Amniotic epithelial cell (primary cell): ENCODE measurements at places on chromosomes 1 and 21.
A peak's percentile ranks its signal among the peaks of the same experiment; 100 is the strongest.

GRCh38 chr1:4344065-4344732, 310.2 kb upstream of the AJAP1 start:
- no peak for DNase-seq

DNA sequence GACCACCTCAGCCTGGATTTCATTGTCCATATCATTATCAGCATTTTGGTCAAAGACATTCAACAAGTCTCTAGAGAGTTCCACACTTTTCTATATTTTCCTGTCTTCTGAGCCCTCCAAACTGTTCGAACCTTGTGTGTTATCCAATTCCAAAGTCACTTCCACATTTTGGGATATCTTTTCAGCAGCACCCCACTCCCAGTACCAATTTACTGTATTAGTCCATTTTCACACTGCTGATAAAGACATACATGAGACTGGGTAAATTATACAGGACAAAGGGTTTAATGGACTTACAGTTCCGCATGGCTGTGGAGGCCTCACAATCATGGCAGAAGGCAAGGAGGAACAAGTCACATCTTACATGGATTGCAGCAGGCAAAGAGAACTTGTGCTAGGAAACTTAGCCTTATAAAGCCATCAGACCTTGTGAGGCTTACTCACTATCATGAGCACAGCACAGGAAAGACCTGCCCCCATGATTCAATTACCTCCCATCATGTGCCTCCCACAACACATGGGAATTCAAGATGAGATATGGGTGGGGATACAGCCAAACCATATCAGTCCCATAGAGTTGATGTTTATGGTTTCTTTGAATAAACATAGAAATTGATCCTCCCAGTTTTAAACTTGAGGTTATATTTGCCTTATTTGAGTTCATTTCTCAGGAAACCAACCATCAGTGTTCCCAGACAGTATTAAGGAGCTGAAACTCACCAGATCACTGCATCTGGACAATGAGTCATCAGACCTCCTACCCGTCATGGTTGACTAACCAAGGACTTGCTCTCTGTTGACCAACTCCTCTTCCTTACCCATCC, 322.7 kb upstream of the DUSP10 start:
- peak; percentile 86 for DNase-seq

DNA sequence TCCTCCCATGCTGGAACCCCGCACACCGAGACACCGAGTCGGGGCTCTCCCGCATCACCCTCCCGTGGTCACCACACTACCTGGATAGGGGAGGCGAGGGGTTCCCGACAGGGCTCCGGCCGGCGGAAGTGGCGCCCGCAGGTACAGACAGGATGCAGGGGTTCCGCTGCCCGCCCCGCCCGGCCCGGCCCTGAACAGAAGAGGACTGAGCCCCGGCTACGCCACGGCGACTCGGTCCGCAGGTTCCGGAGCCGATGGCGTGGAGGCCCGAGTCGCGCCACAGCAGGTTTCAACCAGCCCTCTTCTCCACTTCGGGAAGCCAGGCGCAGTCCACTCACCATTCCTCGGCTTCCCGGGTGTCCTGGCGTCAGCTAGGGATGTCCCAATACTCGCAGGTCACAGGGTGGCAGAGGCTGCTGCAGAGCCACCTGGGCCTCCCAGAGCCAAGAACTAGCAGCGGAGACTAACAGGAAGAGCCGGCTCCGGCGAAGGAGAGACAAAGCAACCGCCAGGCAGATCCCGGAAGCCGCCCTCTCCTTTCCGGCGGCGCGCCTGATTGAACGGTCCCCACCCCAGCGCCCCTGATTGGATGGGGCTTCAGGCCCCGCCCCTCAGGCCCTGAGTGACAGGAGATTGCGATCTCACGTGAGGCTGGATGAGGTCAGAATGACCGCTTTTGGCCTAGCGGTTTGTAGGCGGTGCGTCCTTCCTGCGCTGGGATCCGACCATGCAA, at the start of gene ZNF669:
Gene ZNF669 (minus strand): TSS at position 498 of the 733 bp plus-strand sequence. CDS start 157 bp downstream, at position 341.
- peak; percentile 96 for DNase-seq

- DNase-seq = no peak
These were observed 56.4 kb downstream of the DIP2A start for GRCh38 chr21:46515109-46515508.

DNA sequence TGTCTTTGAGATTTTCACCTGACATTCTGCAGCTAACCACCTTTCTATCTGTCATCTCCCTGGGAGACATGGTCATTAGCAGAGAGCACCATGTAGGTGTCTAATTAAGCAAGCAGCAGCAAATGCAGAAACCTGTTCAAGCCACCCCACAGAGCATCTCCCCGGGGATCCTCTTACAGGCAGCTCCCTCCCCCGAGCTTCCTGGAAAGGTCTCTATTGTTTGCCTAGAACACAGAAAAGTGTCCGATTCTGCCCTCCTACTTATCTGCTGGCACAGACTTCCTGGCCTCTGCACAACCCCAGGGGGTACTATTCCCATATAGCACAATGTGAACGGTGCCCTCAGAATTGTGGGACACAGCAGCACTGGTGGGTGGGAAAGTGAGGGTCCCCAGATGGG, 46.1 kb downstream of the PLEKHA6 start:
- DNase-seq = no peak

- no peak for DNase-seq
These were observed 27.2 kb upstream of the NFIA start for GRCh38 chr1:61055110-61055614.

DNA sequence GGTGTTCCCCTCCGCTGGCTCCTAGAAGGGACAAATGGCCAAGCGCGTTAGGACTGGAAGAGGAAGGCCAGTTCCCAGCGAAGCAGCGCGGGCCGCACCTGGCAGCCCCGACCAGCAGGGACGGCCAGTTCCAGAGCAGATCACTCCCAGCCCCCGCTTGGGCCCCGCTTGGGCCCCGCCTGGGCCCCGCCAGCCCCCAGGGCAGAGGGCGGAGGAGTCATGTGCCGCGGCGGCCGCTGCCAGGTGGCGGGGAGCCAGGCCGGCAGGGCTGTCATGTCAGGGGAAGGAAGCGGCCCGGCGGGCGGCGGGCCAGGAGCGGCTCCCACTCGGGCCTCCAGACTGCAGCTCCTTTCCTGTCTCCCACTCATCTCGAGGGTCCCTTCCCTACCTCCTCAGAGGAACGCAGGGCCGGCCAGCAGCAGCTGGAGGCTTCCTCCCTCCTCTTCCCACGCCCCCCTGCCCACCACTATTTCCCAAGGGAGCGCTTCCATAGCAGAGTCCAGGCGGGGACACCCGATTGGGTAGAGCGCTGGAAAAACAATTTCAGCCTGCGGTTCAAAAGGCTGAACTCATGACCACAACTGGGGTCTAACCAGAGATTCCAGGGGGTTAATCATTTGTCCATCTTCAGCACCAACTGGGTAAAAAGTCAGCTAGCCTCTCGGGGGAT, 16.5 kb downstream of the ZNF697 start:
- peak; percentile 91 for DNase-seq

GRCh38 chr1:179230251-179230650, 774 bp upstream of the ABL2 start:
- peak; percentile 54 for DNase-seq
